ENCODE measurements at places on chromosomes 7 and 10.

DNA sequence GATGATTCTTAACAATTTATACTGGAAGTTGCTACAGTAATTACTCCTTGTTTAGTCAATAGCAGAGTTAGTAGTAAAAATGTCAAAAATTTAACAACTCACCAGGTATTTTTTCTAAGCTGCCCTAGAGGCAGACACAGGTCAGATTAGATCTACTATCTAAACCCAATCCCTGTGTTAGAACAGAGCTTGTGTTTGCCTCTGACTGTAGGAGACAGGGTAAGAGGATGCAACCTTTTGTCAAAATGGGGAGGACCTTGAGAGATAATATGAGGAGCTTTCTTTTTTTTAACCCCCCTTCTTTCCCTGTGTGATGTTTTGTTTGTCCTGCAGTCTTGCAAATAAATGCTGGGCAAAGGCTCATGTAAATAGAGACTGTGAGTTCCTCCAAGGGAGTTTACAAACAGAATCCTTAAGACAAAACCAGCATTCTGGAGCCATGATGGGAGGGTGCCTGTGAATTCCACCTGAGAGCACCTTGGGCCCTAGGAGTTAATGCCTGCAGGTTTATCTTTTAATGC, 353.1 kb downstream of the GATA3 start:
- no peak for DNase-seq

GRCh38 chr7:131327049-131327625, 539 bp upstream of the MKLN1 start:
- no peak for DNase-seq

DNA sequence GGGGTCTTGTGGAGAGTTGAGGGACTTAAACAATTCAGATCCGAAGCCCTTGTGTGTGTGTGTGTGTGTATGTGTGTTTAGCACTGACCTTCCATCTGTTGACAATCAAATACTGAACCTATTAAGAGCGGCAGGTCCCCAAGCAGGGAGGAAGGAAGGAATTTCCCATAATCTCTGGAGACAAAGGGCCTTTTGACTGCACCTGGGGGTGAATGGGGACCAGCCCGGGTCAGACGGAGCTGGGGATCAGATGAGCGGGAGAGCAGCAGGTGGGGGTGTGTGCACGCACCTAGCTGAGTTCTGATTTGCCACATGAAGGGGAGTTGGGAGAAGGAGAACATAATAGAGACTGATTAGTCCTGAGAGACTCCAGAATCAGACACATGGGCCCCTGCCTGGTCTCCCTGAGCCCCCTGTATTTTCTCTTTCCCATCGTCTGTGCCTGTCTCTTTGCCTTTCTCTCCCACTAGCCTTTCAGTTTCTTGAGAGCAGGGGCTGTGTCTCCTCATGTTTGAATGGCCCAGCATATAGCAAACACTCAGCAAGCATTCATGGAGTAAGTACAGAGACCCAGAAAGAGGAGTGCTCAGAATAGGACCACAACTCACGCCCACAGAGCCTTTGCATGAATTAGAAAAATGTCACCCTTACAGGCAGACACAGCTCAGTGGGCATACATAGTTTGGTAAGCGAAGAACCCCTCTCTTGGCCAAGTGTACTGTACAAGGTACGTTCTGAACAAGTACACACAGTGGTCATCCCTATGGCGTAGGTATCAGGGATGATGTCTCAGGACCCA, 288.3 kb upstream of the HABP2 start:
- DNase-seq, result no peak

- no peak for DNase-seq
Observed at GRCh38 chr7:102085218-102085772, 201.4 kb upstream of the SH2B2 start.

DNA sequence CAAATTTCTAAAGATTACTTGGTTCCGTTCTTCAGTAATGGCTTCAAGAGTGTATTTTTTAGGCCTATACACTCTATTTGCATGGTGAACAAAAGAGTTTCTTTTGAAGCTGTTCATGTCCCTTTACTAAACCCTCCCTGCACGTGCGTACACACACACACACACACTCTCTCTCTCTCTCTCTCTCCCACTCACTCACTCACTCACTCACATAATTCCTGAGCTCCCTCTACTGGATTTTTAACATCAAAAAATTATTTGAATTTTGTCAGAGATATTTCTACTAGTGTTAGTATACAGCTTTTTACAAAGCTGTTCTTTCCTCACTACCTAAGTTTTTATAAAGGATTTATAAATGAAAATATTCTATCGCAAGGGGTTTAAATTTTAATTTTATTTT, 85.9 kb downstream of the UBE3C start:
- DNase-seq, result no peak

DNA sequence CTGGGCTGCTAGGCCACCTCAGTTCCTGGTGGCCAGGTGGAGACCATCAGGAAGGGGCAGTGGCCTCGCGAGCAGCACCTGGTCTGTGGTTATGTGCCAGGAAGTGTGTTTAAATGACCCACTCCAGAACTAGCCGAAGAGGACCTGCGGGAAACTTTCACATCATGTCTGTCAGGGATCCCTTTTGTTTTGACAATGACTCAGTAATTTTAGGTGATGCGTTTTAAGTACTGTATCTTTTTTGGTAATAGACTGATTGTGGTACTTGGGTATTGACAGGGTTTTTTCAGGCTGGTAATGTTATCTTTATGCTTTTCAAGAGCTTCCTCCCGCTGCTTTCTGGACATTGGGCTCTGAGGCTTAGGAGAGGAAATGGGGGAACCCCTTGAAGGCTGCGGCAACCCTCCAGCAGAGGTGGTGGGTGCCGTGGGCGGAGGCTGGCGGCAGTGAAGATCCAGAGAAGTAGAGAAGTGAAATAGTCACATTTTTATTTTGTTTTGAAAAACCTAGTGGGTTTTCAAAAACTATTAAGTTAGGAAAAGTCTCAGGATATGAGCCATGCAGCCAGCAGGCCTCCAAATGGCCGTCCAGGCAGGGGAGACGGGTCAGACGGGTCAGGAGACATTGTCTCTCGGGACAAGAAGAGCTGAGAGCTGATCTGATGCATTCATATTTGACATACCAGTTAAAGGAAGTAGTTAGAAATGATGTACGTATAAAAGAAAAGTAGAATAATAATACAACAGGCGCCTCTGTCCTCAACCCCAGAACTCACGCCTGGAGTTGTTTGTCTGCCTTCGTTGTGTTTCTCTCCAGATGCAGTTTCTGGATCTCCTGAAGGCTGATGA, 27.7 kb downstream of the PPP2R2D start:
- DNase-seq, result peak; percentile 48

- no peak for DNase-seq
Observed at GRCh38 chr10:84548869-84549268, 220.5 kb downstream of the CCSER2 start.

GRCh38 chr7:131173145-131173890, 154.4 kb upstream of the MKLN1 start:
- no peak for DNase-seq

GRCh38 chr7:105814481-105814880, 61.9 kb downstream of the ATXN7L1 start:
- no peak for DNase-seq

DNA sequence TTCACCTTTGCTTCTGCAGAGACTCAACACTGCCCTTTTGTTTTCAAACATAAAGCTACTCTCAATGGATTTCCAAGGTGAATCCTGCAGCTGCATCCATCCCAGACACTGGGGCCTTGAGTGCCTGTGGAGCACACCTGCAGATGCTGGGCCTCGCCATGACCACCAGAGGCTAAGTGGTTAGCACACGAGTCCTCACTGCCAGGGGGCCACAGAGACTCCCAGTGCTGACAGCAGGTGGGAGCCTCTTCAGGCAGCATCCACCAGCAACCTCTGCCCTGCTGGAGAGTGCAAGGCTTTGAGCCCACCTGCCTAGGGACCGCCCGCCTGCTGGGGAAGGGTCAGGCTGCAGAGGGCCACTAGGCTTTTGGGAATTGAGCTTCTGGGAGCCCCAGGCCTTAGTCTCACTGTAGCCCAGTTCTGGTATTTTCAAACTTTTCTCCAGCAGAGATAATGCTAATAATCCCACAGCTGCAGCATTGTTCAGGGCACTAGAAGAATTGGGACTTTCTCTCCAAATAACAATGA, 9.4 kb upstream of the HPS1 start:
- no peak for DNase-seq

DNA sequence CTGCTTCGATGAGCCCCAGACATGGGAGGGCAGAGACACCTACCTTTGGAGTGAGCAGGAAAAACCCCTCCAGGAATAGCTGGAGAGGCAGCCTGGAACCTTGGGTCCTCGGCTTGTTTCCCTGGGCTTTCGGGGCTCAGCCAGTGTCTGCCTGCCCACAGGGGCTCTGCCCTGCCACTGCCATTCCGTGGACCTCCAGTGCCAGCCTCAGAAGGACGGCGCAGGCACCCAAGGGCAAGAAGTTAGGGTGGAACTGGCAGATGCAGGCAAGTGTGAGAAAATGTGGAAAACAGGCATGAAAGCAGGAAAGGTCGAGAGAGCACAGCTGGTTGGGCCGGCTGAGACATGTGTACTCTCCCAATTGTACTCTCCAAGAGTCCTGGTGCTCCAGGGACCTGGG, 281.5 kb downstream of the GRID1 start:
- no peak for DNase-seq

- DNase-seq, result no peak
Observed at GRCh38 chr7:38066391-38066790, 111.7 kb upstream of the STARD3NL start.

- peak; percentile 49 for DNase-seq
Observed at GRCh38 chr7:134605978-134606923, 40.4 kb upstream of the BPGM start.

DNA sequence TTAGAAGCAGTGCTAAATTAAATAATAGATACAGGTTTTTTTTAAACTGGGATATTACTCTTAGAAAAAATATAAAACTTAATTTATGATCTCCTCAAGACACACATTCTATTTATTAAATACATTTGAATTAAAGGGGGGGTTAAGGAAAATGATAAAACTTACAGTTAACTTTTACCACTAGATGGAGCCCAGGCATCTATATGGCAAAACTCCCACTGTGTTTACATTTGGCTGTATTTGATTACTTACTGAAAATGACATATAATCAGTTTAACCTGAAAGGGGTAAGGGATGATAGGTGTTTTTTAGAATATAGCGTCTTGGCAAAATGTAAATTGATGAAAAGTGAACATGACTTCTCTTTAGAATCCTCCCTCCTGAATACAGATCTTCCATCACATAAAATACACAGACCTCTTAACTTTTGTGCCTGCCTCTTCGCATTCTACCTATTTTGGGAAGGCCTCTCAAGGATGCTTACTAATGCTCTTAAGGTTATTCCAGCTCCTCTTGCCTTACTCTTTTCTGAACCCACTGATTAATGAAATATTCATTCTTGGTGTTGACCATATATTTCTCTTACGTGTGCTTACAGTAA, 235.7 kb downstream of the AGMO start:
- DNase-seq, result no peak

GRCh38 chr7:122135275-122135674, 8.8 kb downstream of the AASS start:
- no peak for DNase-seq

GRCh38 chr7:131107337-131108211, 220.1 kb upstream of the MKLN1 start:
- DNase-seq, result peak; percentile 58

- DNase-seq, result no peak
Observed at GRCh38 chr10:103673606-103674005, 180.1 kb downstream of the NEURL1 start.

GRCh38 chr10:78066728-78067430, 33.2 kb downstream of the RPS24 start:
- DNase-seq, result no peak

Data from stimulated activated CD4-positive, alpha-beta T cell treated with anti-CD3 and anti-CD28 coated beads, Interleukin-12 subunit alpha, Interleukin-12 subunit beta, amount 100 ng/mL, for 48 hours (primary cell).